Head of caudate nucleus (tissue), 42 donors: ENCODE measurements at places on chromosomes 2 and 18.

GRCh38 chr18:33557706-33558105 is 20.3 kb upstream of the ASXL3 start:
- no peak for DNase-seq

DNA sequence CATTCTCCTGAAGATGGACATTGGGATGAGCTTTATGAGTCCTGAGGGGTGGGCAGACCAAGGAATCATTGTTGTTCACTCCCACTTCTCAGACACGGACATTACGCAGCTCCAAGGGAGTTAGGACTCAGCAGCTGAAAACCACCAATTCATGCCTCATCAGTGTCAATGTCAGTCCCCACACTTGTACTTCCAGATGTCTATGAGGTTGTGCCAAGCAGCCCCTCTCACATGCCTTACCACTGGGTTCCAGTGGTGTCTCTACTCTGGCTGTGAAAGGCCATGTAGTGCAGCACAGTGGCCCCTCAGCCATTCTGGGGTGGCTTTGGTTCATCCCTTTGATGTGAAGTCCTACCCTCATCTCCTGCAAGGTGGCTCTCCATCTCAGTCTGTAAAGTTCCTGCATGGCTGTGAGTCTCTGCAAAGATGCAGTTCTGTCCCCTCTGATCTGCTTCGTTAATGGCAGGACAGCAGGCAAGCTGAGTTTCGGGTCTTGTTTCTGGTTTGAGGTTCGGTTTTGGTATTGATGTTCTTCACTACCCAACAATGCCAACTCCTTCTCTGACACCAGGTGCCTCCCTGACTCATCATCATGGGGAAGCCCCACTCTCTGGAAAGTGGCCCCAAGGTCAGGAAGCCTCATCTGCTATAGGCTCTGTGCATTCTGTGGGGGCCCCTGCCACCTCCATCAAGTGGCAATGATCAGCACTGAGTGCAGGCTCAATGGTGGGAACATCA is 14.0 kb upstream of the COL6A3 start:
- no peak for DNase-seq

DNA sequence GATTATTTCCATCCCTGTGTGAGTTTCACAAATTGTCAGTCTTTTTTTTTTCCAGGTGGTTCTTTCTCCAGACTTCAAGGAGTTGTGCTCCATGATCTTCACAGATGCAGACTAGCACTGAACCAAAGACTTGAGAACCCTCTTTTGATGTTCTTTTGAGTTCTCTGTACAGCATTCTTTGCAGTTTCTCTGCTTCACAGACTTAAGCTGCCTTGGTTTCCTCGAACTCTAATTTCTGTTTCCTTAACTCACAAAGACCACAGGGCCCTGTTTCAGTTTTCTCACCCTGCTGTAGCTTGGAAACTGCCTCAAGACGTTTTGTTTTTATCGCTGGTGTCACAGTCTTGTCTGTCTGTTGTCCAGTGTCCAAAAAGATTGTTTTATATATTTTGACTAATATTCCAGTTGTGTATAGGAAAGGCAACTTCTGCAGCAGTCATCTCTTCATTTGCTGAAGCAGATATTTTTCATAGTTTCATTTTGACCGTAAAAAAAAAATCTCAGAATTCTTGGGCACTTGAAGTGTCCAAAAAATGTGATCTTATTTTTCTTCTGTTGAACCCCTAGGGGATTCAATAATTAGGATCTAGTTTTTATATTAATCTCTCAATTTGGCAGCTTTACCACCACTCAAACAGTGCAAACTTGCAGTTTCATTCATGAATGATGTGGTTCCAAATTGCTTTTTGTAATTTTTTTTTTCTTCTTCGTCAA is 97.0 kb upstream of the MC4R start:
- DNase-seq = no peak

DNA sequence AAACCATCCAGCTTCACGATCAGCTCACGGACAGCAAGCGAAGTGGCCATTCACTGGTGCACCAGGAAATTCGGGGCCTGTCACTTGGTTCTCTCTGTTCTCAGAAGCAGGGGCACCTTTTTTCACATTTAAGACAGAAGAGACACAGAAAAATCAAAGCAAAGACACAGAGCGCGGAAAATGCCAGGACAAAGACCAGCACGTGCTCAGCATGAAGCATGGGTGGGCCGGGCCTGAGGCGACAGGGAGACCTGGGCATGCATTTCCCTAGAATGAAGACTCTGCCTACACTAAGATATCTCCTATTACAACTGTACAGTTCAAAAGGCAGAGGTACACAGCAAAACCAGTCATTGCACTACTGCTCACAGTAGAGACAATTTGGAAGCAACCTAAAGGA is 117.4 kb upstream of the ID2 start:
- DNase-seq = no peak

DNA sequence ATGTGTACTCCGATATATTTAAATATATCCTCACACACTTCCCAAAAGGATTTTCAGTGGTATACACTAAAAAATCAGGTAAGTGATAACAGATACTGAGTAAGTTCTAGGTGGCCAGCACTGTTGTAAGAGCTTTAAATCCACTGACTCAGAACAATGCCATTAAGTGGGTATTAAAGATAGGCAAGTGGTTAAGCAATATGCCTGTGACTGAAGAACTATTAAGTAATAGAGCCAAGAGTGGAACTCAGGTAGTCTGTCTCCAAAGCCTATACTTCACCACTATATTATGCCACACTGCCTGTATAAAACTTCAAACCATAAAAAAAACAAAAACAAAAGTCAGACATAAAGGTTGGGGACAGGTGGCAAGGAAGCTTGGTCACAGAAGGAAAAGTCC is 37.2 kb downstream of the THUMPD2 start:
- DNase-seq = no peak

DNA sequence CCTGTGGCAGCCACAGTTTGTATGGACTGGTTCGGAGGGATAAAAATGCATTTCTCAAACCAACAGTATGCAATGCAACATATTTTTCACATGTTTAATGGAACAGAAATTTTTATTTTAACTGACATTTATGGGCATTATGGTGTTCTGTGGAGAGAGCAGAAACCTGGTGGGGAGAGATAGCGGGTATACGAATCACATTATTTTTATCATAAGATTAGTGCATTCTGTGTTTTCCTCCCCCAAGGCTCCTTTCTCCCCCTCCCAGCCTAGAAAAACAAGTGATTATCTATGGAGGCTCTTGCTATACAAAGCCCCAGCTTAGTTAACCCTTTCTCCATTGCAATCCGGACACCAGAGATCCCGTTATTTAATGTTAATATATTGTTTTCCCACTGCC is 289.8 kb upstream of the PIK3C3 start:
- DNase-seq = no peak

- DNase-seq = no peak
Measured at GRCh38 chr2:201980389-201980821, 53.2 kb upstream of the FZD7 start.
